ENCODE measurements at places on chromosomes 12 and 14.

- no peak for DNase-seq
Measured at GRCh38 chr14:57486767-57487379, 6.8 kb downstream of the CCDC198 start.

DNA sequence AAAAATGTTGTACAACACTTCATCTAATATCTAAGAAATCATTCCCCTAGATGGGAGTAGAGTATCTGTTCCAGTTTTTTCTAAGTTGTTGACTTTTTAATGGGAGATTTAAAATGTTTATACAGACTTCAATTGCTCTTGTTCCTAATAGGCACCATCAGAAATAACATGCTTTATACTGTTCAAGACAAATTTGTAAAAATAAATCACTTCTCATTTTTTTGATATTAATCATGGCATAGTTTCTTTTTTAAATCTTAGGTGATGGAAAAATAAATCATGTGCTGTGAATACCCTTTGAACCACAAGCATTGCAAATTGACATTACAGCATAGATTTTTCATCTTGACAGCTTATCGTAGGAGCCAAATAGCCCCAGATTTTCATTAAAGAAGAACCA, 473.5 kb upstream of the MGAT4C start:
- no peak for DNase-seq

DNA sequence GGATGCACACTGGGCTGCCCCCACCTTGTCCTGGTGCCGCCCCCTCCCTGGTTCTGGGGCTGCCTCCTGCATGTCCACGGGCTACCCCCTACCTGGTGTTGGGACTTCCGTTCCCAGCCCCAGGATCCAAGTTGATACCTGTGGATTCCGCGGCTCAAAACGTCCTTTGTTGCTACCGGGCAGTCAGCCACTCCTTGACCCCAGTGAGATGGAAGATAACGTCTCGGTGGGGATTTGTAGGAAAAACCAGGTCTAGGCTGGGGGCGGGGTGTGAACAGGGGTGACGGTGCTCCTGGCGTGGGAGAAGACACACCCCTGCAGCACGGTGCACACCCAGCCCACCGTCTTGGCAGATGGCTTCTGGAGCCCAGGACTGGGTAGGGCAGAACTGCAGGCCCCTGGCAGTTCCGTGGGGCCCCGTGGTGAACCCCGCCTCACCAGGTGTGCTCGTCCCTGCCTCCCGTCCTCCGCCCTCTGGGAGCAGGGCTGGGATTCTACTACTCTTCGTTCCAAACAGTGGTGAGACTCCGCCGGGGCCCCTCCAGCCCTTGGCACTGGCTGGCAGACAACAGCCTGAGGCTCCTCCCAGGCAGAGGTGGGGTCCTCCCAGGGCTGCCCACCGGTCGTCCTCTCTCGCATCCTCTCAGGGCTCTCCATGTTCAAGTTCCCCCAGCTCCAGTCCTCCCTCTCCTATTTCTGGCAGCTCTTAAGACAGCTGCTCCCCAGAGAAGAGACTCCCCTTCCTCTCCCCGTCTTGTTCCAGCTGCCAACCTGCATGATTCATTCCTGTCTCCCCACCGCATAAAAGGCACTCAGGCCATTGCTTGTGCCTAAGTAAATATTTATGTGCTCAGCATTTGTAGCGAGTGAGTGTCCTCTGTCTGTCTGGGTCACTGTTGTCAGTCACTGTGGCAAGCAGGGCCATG, 75.5 kb downstream of the FBXL14 start:
- DNase-seq, result no peak

GRCh38 chr12:11795192-11795912, 145.9 kb downstream of the ETV6 start:
- no peak for DNase-seq

DNA sequence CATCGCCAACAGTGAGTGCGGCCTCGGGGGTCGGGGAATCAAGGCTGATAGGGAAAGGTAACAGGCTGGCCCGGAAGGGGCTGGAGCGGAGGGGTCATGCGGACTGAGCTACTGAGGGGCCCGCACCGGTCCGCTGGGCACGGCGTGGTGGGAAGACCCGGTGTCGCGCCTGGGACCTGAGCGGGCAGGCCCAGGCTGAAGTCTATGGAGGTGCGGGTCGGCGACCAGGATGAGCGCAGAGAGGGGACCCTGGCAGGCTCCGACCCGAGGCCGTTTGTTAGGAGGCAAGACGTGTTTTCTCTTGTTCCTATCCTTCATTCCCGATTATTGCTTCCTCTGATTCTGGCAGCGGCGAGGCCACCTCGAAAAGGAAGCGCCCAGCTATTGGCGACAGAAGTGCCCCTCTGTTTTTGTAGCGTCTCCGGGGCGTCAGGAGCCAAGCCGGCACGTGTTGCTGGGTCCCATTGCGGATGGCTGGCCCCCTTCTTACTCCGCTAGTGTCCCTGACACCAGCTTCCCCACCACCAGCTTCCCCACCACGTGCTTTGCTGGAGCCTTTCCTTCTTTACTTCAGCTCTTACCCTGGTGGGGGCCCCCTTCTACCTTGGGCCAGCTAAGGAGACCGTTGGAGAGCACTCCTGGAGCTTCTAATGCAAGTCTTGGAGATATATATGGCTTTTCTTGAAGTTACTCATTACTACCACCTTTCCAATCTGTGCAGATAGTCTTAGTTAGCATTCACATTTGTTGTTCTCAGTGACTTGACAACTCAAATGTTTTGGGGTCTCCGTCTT, 653 bp downstream of the PA2G4 start:
- no peak for DNase-seq

Measured in activated T-cell treated with anti-CD3 and anti-CD28 coated beads for 1 hour (primary cell).